ENCODE measurements at places on chromosomes 11 and 22. TPM values are rescaled to one million over a fixed set of nuclear protein-coding genes. Genes with fewer than 3 reads are reported as not detected.

- no peak for DNase-seq
These were observed 110.0 kb upstream of the GAL start for GRCh38 chr11:68574308-68574707.

DNA sequence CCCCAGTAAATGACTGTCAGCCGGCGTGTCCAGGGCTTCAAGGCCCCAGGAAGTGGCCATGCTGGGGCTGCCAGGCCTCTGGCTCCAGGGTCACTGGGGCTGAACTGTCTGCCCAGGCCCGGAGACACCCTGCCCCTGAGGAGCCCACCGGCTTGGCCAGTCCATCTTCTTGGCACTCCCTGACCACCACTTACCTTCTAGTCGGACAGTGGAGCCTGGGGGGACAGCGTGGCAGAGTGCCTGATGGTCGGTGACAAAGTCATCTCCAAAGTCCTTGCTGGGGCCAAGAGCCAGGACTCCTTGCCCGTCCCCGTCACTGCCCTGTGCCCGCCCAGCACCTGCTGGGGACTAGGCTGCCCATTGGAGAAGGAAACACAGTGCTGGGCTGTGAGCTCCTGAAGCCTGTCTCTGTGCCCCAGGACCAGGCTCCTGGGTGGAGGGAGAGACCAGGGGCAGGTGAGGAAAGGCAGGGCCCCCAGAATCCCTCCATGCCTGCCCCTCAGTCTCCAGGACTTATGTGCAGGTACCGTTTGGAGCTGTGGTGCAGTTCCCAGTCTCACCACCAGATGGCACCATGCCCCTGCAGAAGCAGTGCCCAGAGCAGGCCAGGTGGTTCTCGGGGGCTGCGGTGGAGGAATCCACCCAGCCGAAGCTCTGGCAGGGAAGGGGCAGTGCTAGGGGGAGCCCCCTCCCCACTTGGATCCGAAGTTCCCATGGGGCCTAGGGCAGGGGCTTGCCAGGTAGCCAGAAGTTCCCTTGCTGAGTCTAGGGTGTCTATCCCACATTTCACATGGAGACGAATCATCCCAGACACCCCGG, 6.0 kb upstream of the CCDC188 start:
- DNase-seq: peak; percentile 62

- DNase-seq: no peak
These were observed 83.8 kb upstream of the SOX6 start for GRCh38 chr11:16440136-16440535.

- no peak for DNase-seq
These were observed 697.5 kb downstream of the CNTN5 start for GRCh38 chr11:99718291-99718690.

DNA sequence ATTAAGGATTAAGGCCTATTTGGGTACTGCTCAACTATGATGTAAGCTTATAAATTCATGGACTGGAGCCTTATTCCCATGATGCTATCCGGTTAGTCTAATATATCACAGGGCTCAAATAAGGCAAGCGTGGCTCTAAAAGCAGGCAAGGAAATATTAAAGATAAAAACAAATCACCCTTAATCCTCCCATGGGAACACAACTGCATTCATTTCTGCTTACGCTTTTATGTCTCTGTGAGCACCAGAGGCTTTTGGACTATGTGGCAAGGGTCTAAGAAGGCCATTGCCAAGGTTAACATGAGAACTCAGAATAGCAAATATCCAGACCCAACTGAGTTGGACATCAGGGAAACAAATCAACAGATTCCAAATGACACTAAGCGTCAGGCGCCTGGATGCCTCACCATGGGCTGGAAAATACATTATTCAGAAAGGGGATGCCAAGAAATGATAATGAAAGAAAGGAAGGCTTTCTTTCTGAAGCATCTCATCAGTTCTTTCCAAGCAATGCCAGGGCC, 138.1 kb downstream of the SLC1A2 start:
- DNase-seq: no peak

DNA sequence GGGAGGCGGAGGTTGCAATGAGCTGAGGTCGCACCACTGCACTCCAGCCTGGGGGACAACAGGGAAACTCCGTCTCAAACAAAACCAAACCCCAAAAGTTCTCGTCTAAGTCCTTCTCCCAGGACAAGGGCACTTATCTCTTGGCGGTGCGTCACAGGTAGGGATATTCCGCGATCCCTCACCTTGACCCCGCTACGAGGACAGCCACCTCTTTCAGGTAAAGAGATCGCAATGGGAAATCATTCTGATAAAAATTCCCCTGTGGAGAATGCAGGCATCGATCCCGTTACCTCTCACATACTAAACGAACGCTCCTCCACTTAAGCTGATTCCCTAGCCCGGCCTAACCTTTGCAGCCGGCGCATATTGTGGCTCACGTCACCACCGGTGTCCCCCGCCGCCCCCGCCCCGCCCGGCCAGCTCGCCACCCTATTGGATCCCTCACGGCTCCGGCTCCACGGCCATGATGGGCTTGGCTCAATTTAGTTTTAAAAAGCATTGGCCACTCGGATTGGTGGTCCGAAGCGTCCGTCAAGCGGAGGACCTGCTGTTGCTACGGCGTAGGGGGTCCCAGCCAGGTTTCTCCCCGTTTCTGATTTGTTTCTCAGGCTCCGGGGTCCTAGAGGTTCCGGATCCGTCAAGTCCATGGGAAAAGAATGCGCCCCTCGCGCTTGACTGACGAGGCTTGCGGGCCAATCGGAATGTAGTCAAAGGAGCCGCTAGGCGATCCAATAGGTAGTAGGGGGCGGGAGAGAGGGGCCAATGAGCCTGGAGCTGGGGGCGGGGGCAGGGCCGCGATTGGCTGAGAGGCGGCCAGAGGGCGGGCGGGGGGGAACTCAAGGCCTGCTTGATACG, 439 bp upstream of the PPP6R3 start:
- DNase-seq: peak; percentile 100

DNA sequence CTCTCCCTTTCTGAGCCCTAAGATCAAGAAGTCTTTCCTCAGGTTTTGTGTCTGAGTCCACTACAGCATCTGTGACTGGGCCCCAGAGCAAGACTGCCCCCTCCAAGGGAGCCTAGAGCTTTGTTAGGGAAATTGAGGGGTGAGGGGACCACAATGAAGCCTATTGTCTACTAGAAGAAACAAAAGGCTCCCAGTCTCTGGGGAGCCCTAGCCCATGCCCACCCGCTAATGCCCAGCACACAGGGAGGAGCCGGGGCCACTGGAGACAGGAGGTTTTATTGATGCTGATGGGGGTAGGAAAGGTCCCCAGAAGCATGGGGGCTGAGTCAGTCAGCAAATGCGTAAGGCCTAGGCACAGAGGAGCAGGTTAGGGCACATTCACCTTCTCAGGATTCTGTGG, 14.0 kb downstream of the RHOG start:
- DNase-seq: no peak

DNA sequence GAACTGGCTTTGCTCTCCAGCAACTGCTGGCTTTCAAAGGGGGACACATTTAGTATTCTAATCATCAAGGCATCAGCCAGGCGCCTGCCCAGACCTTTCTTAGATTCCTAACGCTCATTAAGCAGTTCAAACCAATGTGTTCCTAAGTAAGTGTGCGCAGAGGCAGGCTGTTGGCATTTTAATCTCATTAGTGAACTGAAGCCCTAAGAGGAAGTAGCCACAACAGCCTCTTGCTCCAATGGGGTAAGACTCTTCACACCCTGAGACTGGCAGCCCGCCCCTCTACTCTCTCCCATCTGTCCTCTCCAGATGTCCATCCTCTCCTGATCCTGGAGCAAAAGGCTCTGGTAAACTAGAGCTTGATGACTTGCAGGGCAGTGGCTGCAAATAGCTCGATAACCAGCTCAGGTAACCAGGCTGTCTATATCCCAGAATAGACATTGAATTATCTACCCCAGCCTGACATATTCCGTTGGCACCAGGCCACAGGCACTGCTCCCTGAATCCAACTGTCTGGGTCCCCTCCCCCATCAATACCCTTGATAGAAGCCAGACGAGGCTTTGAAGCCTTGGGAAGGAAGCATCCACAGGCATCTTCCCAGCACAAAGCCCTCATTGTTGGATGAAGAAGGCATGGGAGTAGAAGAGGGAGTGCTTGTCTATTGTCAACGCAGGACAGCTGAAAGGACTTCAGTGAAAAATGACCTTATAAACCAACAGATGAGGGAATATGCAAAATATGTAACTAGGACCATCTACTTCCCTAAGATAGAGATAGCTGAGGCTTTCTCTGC, 321.1 kb downstream of the TENM4 start:
- DNase-seq: no peak

- no peak for DNase-seq
These were observed 4.0 kb downstream of the TCP11L1 start for GRCh38 chr11:33043221-33043830.

GRCh38 chr11:61357894-61358239, 3.8 kb downstream of the CYB561A3 start:
- DNase-seq: no peak

DNA sequence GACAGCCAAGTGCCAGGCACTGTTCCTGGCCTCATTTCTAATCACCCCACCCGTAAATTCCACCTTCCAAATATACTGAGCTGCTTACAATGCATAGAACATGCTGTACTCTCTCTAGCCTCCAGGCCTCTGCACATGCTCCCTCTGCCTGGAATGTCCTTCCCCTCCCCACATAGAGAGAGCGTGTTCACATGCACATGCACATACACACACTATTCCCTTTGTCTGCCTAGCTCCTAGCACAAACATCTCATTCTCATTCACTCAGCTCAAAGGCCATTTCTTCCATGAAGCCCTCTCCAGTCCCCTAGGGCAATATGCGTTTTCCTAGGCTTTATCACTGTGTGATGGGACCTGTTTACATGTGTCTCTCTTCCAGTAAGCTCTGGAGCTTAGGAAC, 144.6 kb downstream of the WT1 start:
- DNase-seq: no peak

- DNase-seq: peak; percentile 69
These were observed 69.4 kb upstream of the FGF3 start for GRCh38 chr11:69888483-69889181.

CTSC gene
- 279 TPM for polyA plus RNA-seq

OR10A6 gene
- not detected for polyA plus RNA-seq

CSNK2A3 gene
- polyA plus RNA-seq: not detected

C11orf91 gene
- not detected for polyA plus RNA-seq

KRTAP5-11 gene
- 0.27 TPM for polyA plus RNA-seq

EFEMP2 gene
- 137 TPM for polyA plus RNA-seq

Measured in renal pelvis (tissue), 12 donors.